AG04449 (cell line): ENCODE measurements at places on chromosomes 1 and 21.

- no peak for DNase-seq
These were observed 335.7 kb downstream of the CHRM3 start for GRCh38 chr1:239722035-239722434.

- DNase-seq, result peak; percentile 86
These were observed 221.2 kb downstream of the FMN2 start for GRCh38 chr1:240312872-240313271.

DNA sequence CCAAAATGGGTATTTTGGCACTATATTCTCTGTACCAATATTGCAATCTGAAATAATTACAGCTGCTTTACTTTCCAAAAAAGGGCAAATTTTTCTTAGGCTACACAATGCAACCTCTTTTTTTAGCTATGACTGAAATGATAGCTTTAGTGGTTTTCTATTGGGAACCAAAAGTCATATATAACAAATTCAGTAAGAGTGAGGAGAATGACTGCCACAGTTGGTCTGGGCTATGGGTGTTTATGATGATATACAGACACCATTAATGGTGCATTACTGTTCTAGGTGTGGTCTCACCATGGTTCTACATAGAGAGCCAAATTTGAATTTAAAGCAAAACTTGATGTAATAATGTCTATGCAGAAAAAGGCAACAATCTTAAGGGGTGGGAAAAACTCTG is 72.3 kb upstream of the PTBP2 start:
- DNase-seq, result no peak

DNA sequence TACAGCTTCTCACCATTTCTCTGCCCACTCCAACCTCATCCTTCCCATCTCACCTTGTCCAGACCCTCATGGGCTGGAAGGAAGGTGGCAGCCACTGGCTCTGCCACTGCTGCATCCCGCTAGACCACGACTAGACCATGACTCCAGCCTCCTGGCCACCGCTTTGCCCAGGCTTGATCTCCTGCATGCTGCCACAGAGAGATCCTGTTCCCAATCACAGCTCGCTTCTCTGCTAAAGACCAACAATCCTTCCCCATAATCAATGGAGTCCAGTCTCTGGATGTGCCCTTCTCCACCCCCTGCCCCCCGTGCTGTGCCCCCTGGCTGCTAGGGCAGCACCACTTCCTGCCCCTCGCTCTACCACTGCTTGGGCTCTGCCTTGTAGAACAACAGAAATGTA is 64.9 kb upstream of the DMRTB1 start:
- DNase-seq, result no peak

DNA sequence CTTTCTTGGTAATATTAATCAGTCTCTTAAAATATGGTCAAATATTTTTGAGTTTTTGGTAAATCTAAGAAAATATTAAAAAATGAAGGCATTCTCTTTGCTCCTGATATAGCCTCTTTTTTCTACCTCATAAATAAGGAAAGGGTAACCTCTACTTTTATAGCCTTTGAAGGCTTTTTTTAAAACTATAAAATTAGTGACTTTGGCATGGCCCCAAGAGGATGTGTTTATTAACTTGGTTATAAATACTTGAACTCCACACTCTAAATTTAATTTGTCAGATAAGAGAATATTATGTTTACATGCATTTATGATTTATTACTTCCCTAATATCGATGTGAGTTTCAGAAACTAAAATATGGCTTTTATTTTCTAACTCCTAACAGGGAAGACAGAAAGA is 60.3 kb downstream of the LMO4 start:
- no peak for DNase-seq

DNA sequence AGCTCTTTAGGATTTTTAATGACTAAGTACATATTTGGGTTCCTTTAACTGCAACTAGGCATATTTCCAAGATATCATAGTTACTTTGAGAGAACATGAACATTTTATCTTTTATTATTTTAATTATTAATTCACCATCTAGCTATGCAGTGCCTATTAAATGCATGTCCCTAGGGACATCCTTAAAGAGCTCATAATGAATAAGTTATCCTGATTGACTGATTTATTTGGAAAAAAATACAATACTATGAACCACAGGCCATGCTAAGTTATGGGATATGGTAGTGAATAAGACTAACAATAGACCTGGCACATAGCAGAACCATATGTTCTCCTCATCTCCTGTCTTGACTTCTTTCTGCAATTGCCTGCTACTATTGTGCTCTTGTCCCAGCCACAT is 16.4 kb upstream of the C1orf105 start:
- no peak for DNase-seq

- no peak for DNase-seq
These were observed 530.8 kb upstream of the BEND5 start for GRCh38 chr1:49307457-49307856.

DNA sequence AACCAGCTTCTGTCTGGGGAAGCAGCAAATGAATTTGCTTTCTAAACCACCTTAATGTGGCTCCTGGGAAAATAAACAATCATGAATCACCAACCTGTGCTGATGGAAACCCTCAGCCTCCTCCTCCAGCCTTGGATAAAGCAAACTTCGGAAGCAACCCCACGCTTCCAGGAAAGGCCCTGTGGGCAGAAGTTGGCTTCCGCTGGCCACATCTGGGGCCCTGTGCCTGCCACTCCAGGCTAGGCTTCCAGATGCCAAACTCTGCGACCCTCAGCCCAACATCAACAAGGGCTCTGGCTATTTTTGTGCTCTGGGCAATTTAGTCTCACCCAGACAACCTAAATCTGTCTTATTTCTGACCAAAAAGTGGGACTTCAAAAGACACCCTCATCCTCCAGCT is 6.2 kb upstream of the OXCT2 start:
- no peak for DNase-seq

DNA sequence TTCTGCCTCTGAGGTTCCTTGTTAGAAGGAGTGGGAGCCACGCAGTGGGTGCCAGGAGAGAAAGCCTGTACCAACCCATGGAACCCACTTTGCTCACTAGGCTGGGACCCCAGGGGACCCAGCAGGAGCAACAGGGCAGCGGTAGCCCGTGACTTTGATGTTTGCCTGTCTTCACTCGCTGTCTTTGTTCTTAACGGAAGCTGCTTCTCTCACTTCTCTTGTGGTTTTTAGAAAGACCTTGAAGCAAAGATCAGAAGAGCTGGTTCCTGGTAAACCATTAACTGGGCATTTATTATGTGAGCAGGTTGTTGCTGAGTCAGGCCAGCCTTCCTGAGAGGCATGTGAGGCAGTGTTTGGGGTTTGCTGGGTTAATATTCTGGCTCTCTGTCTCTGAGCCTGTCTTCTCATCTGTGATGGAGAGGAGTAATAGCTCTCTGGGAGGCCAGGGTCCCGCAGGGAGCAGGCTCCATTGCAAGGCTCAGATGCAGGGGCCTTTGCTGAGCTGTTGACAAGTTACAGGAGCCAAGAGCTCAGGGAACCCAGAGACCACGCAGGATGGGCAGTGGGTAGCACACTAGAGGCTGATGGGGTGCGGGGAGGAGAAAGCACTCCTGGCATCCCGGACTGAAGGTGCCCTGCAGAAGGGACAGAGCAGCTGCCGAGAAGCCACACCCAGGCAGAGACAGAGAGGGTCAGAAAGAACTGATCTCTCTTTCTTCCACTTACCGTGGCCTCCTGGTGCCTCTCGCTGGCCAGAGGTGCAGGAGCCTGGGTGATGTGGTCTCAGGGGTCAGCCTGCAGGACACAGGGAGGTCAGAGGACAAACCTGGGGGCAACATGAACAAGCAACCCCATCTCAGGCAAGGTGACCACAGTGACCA is 367.5 kb upstream of the C1orf174 start:
- no peak for DNase-seq

- DNase-seq, result no peak
These were observed 40.8 kb downstream of the AZIN2 start for GRCh38 chr1:33121728-33122127.

GRCh38 chr1:113616156-113616555 is 143.1 kb downstream of the PHTF1 start:
- DNase-seq, result no peak

DNA sequence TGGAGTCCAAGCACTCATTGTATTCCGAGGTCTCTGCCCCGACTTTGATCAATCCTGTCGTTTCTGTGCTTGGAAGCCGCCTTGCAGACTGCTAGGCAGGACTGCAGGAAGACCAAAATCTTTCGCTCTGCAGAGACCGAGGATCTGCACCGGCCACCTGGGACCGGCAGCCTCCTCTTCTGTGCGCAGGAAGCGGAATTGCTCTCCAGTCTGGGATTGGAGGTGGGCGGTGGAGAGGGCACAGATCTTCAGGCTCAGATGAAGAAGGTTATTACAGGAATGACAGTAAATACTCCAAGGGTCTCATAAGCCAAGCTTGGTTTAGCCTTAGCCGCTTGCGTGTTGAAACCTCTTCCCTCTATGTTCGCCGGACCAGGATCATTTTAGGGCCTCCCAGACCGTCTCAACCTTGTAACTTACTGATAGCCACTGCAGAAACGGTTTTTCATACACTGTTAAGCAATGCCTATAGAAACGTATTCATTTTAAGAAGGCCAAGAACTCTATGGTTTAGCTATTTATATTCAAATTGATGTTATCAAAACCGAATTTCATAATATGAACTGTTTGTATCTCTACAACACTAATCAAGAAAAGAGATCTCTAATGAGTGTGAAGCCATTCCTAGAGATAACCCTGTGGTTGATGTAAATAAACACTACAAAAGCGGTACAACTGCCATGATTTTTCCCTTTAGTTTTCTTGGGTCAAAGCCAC is 1.1 kb downstream of the MIA3 start:
- DNase-seq, result no peak

- no peak for DNase-seq
These were observed 6.4 kb downstream of the NUAK2 start for GRCh38 chr1:205315008-205315618.

DNA sequence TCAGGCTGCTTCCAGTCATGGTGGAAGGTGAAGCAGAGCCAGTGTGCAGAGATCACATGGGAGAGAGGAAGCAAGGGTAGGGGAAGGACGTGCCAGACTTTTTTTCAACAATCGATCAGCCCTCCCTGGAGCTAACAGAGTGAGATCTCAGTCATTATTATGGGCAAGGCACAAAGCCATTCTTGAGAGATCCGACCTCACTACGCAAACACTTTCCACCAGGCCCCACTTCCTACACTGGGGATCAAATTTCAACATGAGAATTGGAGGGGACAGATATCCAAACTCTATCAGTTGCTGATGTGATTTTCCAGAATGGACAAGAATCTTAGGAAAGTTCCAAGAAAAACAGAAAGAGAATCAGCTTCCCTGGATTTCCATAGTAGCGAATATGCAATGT is 60.5 kb downstream of the BACE2 start:
- no peak for DNase-seq

- DNase-seq, result no peak
These were observed 31.5 kb upstream of the VASH2 start for GRCh38 chr1:212918824-212919223.

GRCh38 chr1:41328001-41328615 is 33.1 kb upstream of the FOXO6 start:
- DNase-seq, result no peak

DNA sequence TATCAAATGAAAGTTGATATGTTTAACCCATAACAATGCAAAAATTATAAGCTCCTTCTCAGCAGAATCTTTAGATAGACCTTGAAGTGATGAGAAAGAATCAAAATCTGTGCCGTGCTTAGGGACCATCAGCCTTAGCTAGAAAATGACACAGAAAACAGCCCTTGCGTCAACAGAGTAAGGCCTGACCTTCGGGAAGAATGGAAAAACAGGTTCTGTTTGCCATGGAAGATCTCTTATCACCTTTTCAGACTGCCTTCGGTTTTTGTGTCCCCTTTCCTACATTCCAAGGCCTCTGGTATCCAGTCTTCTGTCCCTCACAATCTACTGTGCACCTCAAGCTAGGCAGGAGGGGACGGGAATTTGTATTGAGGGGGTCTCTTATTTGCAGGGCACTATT is 37.6 kb upstream of the DPT start:
- DNase-seq, result no peak

DNA sequence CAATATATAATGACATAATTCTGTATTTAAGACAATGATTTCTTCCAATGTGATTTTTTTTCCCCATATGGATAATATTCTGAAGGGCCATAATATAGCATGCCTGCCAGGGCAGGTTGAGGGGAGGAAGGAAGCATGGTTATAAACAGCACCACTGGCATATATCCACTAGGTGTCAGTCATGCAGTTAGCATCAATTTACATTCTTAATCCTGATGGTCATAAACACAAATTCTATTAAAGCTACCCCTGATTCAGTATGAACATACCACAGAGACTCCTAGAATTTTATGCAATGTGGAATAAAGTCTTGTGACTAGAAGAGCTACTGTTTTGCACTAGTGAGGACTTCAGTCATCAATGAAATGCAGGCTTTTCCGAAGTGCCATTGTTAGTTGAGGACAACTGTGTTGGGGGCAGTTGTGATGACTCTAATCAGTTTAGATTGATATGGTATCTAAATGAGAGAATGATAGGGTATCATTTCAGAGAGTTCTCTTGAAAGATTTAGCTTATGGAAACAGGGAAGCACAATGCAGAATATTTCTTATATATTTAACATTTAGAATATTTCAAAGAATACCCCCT is 342.7 kb upstream of the NR5A2 start:
- no peak for DNase-seq

- DNase-seq, result no peak
These were observed 46.4 kb downstream of the WNT9A start for GRCh38 chr1:227901239-227901905.

DNA sequence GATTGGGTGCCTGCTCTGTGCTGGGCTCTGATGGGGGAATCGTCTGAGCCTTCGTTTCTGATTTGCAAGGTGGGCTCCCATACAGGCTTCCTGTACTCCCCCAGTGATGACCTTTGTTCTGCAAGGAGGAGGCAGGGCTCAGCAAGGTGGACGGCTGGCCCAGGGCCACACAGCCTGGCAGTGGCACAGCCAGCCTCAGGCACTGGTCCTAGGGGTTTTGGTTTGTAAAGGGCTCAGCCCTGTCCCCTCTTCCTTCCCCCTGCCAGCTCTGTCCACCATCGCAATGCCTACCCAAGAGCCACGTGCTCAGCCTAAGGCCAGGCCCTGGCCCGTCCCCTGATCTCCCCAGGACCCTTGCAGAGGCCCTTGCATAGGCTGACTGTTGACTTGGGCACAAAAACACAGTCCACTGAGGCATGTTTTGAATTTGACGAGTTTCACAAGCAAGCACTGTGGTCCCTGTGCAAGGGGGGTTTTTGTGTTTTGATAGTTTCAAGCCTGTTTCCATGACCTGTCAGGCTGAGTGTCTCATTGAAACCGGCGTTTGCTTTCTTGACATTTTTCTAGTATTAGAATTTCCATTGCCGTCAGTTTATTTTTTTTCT is 39.5 kb upstream of the TNFRSF1B start:
- DNase-seq, result no peak

- DNase-seq, result no peak
These were observed 20.7 kb downstream of the FOXO6 start for GRCh38 chr1:41381692-41382479.

- peak; percentile 19 for DNase-seq
These were observed 66.4 kb upstream of the BTG3 start for GRCh38 chr21:17679002-17679600.
